ENCODE measurements at places on chromosomes 5 and 9.

- no peak for DNase-seq
Observed at GRCh38 chr9:129181246-129181645, 3.2 kb upstream of the IER5L start.

GRCh38 chr5:64807520-64807919, 38.8 kb downstream of the CWC27 start:
- DNase-seq = no peak

- DNase-seq = no peak
Observed at GRCh38 chr9:126347093-126347492, 20.5 kb downstream of the MVB12B start.

DNA sequence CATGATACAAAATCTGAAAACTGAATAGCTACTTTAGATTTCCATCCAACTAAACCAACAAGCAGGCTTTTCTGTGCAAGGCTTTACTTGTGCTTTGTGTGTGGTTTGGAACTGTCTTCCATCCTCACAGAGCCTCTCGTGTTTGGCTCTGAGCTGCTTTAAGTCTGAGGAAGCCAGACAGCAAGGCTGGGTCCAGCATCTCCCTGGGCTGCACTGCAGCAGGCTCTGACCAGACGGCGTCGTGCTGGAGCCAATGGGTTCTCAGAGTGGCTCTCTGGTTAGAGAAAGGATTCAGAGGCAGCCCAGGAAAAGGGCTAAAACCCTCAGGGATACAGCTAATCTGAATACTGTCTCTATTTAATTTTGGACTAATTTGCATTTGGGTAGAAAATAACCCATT, 207.9 kb upstream of the EFNA5 start:
- no peak for DNase-seq

DNA sequence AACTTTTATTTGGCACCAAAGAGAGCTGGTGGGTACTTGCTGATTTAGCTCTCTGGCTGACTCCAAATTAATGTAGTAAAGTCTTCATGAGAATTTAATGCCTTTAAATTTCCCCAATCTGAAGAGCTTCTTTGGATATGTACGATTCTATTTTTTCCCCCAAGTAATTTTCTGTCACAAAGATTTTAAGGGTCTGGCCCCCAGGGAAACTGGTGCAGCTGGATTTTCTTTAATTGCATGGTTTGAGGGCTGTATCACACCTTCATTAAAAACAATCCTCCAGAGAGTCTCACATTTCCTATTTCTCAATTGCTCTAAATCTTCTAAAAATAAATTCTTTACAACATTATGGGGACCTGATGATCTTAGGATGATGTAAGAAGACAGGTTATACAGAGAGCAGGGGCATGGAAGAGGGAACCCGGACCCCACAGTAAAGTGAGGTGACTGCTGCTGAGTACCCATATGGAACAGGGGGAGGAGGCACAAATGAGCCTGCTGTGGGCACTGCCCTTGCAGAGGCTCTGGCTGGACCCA, 158.9 kb downstream of the ENTREP1 start:
- DNase-seq = no peak

DNA sequence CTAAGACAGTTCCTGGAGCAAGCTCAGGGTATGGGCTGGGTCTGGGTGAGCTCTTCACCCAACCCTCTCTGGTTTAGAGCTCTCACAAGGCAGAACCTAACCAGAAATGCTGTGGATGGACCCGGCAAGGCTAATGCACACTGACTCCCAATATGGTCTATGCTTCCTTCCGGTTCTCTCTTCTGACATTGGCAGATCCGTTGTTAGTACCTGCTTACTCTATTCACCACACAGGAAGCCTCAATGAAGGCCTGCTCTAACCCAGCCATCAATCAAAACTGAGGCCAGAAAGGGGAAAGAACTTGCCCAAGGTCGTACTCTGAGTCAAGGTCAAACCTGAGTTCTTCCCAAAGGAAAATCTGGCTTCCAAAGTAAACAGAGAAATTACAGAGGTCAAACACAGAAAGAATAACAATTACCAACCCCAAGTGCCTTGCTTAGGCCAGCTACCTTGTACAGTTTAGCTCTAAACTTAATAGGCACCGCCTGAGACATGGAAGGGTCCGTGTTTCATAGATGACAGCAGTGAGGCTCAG, 46.0 kb upstream of the AKNA start:
- no peak for DNase-seq

- no peak for DNase-seq
Observed at GRCh38 chr5:153905219-153905618, 133.5 kb downstream of the FAM114A2 start.

- DNase-seq = no peak
Observed at GRCh38 chr5:135313946-135314345, 85.1 kb downstream of the MACROH2A1 start.

DNA sequence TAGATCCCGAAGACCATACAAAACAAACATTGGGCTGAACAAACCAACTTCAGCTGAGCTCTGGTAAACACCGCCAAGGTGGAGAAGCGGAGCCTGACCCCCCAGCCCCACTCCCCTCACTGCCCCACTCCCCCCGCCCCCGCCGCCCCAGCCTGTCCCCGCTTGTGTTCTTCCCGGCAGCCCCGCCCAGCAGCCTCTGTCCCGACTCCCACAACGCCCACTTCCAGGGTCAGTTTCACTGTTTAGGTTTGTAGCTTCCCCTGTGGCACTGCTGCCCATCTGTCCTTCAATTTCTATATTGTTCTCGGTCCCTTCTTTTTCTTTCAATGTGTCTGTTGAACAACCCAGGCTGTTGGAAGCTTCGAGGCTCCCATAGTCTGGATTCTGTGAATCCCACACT, 112.0 kb upstream of the CACNA1B start:
- no peak for DNase-seq

- DNase-seq = no peak
Observed at GRCh38 chr9:113482991-113483675, 19.6 kb downstream of the RGS3 start.

GRCh38 chr5:83776437-83777031, 55.9 kb upstream of the HAPLN1 start:
- DNase-seq = no peak

DNA sequence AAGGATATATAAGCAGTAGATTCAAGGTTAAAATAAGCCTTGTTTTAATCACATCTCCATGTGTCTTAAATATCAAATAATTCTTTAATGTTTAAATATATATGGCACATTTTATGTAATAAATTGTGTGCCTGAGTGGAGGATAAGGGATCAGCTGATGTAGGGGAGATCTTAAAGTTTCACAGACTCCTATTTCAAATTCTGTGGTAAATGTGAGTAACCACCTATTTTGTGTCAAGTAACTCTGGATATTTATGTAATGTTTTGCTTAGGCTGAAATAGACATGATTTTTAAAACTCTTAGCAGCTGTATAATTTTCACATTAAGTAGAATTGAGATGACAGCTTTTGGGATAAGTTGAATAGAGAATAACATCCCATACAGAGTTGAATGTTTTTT, 41.3 kb upstream of the ITGA2 start:
- no peak for DNase-seq
